ENCODE measurements at places on chromosomes 4 and X. TPM values are rescaled to one million over a fixed set of nuclear protein-coding genes. Genes with fewer than 3 reads are reported as not detected.
A peak's percentile ranks its signal among the peaks of the same experiment; 100 is the strongest.

GRCh38 chr4:155734065-155734464, 24.8 kb upstream of the GUCY1B1 start:
- DNase-seq = no peak

DNA sequence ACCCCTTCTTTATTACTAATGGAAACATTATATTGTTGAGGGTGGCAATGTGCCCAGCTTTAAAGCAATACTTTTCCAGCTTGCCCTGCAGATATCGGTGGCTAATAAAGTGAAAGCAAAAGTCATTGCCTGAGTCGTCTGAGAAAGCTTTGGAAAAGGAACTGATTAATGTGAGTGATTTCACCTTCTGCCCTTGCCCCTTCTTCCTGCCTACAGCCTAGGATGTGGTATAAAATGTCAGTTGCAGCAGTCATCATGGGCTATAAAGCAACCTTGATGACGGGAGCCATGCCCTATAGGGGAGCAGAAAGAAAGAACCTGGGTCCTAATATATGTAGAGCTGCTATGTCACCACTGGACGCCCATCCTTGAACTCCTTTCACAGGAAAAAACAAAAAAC, 132.4 kb upstream of the USP9X start:
- no peak for DNase-seq

GRCh38 chr4:109655396-109655795, 47.8 kb downstream of the CASP6 start:
- no peak for DNase-seq

GRCh38 chr4:177718514-177718913, 276.3 kb upstream of the AGA start:
- DNase-seq = no peak

DNA sequence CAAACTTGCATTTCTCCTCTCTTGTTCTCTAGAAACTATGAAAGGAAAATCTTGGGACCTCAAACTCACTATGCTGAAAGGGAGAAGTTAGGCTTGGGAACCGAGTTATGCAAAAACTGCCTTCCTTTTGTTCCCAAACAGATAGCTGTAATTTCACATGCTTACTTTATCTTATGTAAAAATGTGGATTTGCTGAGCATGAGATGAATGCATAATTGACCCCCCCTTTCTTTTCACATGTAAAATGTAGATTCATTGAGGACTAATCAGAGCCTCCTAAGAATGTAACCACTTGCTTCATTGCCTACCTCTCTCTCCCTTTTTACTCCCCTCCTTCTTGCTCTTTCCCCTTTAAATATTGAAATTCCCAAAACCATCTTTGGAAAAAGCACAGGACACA, 18.0 kb downstream of the TBC1D9 start:
- no peak for DNase-seq

- no peak for DNase-seq
Observed at GRCh38 chrX:49276671-49277534, 7.3 kb downstream of the PPP1R3F start.

- DNase-seq = no peak
Observed at GRCh38 chr4:109495514-109495913, 61.9 kb downstream of the SEC24B start.

- no peak for DNase-seq
Observed at GRCh38 chr4:2288051-2288541, 26.2 kb upstream of the MXD4 start.

- no peak for DNase-seq
Observed at GRCh38 chr4:48683784-48684666, 96.1 kb downstream of the FRYL start.

- no peak for DNase-seq
Observed at GRCh38 chrX:68146054-68146453, 287.2 kb downstream of the OPHN1 start.

GRCh38 chr4:158159054-158159717, 13.6 kb downstream of the GASK1B start:
- DNase-seq = no peak

- DNase-seq = no peak
Observed at GRCh38 chrX:66676990-66677389, 38.1 kb upstream of the EDA2R start.

GRCh38 chr4:94457692-94458106, 6.0 kb downstream of the PDLIM5 start:
- DNase-seq = peak; percentile 65

GRCh38 chrX:57906790-57907189, 3.5 kb downstream of the ZXDA start:
- no peak for DNase-seq

DNA sequence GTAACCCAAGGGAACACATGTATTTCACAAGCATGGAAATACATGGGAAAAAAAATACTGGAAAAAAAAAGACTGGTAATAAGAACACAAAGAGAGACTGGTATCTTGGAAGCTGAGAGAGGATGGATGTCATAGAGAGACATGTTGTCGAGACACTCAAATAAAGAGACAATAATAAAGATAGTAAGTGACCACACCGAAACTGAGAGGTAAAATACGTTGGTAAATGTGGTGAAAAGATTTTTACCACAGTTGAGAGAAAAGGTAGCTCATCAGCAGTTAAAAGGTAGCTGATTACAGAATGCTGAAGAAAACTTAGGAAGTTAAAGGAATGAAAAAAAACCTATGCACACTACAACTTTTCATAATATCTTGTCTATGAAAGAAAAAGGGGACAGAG, 81.1 kb downstream of the ARAP2 start:
- no peak for DNase-seq

- no peak for DNase-seq
Observed at GRCh38 chr4:164789047-164789446, 35.1 kb downstream of the SMIM31 start.

DNA sequence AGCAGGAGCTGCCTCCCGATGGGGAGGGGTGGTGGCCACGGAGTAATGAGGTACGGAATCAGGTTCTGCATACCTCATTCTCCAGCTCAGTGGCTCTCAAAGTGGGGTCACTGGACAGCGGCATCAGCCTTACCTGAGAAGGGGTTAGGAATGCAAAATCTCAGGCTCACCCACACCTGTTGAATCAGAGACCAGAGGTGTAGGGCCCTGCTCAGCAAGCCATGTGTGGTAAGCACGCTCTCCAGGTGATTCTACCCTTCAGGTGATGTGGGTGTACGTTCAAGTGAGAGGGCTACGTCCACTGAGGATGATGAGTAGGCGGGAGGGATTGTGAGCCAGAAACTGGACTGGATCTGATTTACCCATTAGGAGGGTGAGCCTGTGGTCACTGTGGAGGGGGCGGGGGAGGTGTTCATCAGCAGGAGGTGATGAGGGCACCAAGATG, 65.8 kb downstream of the ANAPC4 start:
- peak; percentile 17 for DNase-seq

DNA sequence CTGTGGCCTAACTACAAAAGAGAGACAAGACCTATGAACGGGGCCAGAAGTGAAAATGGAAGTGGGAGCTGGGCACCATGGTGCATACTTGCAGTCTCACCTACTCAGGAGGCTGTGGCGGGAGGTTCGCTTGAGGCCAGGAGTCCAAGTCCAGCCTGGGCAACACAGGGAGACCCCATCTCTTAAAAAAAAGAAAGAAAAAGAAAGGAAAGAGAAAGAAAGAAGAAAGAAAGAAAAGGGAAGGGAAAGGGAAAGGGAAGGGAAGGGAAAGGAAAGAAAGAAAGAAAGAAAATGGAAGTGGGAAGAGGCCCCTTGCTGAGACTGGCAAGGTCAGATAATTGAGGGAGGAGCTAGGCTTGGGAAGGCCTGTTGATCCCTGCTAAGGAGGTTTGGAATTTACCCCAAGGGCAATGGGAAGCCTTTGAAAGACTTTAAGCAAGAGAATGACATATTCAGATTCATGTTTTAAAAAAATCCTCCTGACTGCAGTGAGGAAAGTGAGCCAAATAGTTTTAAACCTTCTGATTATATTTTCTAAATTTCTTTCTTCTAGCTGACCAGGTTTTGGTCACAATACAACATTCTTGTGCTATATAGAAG, 17.7 kb upstream of the HERC5 start:
- DNase-seq = no peak

DNA sequence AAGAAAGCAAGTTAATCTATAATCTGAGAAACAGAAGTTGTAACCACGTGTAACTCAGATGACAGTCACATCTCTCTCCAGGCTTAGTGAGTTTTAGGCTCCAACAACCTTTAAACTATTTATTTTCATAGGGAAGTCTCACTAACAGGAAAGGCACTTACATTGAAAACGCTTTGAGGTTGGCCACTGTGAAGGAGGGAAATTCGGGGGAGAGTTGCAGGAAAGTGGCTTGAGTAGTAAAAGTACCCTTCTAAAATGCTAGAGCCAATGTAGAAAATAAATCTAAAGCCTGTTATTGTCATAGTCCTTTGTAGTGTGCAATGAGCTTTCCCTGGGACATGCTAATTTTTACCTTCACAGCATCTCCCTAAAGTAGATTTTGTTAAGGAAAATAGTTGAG, 995 bp upstream of the NFXL1 start:
- DNase-seq = peak; percentile 24

- no peak for DNase-seq
Observed at GRCh38 chrX:10507876-10508275, 112.5 kb downstream of the MID1 start.

GRCh38 chr4:139175646-139176301, 1.2 kb downstream of the ELF2 start:
- DNase-seq = no peak

DNA sequence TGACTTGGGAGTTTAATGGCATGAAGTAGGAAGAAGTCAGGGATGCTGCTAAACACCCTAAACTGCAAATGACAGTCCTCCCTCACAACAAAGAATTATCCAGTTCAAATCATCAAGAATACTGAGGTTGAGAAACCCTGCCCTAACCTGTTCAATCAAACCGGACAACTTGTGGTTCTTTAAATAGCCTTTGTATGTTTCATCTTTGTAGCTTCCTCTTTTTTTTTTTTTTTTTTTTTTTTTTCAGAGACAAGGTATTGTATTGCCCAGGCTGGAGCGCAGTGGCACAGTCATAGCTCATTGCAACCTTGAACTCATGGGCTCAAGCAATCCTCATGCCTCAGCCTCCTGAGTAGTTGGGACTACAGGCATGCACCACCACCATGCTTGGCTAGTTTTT, 52.5 kb upstream of the TTC29 start:
- DNase-seq = no peak

DNA sequence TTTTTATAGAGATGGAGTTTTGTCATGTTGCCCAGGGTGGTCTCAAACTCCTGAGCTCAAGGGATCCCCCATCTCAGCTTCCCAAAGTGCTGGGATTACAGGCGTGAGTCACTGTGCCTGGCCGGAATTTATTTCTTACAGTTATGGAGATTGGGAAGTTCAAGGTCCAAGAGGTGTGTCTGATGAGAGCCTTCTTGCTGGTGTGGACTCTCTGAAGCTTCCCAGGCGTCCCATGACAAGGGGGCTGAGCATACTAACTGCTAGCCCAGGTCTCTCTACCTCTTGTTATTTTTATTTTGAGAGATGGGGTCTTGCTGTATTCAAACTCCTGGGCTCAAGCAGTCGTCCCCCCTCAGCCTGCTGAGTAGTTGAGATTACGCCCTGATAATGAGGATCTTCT, 2.9 kb upstream of the NSD2 start:
- peak; percentile 20 for DNase-seq

DNA sequence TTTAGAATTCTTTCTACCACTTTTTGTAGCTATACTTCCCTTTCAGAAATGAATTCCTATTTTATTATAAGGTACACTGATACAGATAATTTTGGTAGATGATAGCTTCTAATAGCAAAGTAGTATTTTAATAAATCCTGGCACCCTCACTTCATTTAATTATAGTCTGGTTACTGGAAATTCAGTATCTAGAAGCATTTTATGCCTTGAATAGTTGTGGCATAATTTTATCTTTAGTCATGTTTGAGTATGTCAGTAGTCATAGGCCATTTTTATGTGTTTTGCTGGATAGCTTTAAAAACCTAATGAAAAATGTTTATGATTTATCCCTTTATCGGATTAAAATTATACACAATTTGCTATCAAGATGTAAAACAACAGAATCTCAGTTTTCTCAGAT, 92.3 kb downstream of the DIAPH2 start:
- DNase-seq = no peak

GRCh38 chrX:24242649-24243175, 71.2 kb downstream of the SUPT20HL2 start:
- no peak for DNase-seq

- no peak for DNase-seq
Observed at GRCh38 chrX:108584617-108585211, 145.1 kb downstream of the COL4A5 start.

GRCh38 chr4:56671860-56672259, 9.2 kb downstream of the HOPX start:
- DNase-seq = no peak

GRCh38 chr4:159197260-159197884, 94.5 kb downstream of the RAPGEF2 start:
- DNase-seq = no peak

- DNase-seq = no peak
Observed at GRCh38 chr4:2596611-2597010, 60.2 kb downstream of the FAM193A start.

DNA sequence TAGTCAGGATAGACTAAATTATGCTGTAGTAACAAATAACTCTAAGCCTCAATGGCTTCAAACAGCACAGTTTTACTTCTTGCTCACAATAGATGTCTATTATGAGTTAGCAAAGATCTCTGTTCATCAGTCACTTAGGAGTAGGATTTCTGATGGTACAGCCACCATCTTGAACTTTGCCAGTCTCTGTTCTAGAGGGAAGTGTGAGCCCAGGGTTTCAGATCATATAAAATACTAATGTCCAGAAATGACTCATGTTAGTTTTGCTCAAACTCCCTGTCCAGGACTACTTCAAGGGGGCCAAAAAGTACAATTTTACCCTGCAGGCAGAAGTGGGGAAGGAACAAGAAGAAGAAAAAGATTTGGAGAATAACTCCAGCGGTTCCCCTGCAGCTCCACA, 77.1 kb upstream of the LSM6 start:
- no peak for DNase-seq

DNA sequence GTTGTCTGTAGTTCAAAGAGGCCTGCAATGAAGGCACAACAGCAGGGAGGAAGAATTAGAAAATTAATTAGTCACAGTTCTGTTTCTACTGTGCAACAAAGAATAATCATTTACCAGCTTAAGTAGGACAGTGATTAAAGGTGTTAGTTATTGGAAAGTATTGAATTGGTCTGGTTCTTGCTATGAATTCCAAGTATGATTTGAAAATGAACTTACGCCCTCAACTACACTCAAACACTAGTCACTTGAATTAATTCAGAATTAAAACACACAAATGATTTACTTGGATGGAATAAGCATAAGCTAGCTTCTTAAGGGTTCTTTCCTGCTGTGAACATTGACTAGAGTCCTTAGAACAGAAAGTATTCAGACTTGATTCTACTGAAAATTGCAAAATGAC, 69.9 kb upstream of the EXOC1L start:
- no peak for DNase-seq

- DNase-seq = no peak
Observed at GRCh38 chr4:56255820-56256219, 131.5 kb downstream of the AASDH start.

PPP4R3C gene
- polyA plus RNA-seq = not detected

SUPT20HL1 gene
- polyA plus RNA-seq = not detected

TRPC5OS gene
- polyA plus RNA-seq = 0.13 TPM

CTAG1B gene
- not detected for polyA plus RNA-seq

MAGEA2 gene
- polyA plus RNA-seq = not detected

ARHGAP36 gene
- polyA plus RNA-seq = not detected

CLIC2 gene
- 7.3 TPM for polyA plus RNA-seq

CDX4 gene
- not detected for polyA plus RNA-seq

PARM1 gene
- polyA plus RNA-seq = 42.9 TPM

BMP3 gene
- polyA plus RNA-seq = not detected
